Kasumi-1 (cell line): ENCODE measurements at places on chromosomes 7 and 10.

- DNase-seq = no peak
These were observed 9.9 kb upstream of the DOCK1 start for GRCh38 chr10:126895214-126895781.

GRCh38 chr10:127041552-127041951 is 136.3 kb downstream of the DOCK1 start:
- DNase-seq = no peak

- DNase-seq = no peak
These were observed 32.4 kb upstream of the LBX1 start for GRCh38 chr10:101261702-101262101.

DNA sequence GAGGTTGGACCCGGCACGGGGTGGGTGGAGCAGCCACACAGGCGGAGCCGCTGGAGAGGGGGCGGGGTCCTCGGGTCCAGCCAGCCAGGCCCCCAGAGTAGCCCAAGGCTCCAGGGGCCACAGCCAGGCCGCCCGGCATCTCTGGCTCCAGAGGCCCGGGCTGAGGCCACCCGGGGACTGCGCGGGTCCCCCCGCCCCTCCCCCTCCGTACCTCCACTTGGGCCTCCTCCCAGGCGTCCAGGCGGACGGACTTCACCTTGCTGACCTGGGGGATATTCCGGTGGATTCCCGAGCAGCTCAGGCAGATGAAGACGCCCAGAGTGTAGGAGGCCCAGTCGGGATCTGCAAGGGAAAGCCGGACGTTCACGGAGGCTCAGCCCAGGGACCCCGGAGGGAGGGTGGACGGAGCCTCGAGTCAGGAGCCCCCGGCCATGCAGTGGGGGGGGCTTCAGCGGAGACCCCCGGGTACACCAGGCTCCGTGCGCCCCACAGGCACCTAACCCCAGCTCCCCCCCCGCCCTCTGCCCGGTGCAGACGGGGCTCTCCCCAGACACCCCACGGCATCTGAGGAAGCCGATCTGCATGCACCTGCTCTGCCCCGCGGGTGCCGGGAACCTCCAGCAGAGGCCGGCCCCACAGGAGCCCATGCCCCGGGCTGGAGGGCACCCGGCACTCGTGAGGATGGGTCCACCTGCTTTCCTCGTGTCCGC is 19.2 kb downstream of the ADAP1 start:
- DNase-seq = no peak

GRCh38 chr10:88545359-88545758 is 37.8 kb downstream of the RNLS start:
- DNase-seq = no peak

GRCh38 chr7:94848531-94848930 is 58.9 kb upstream of the PPP1R9A start:
- no peak for DNase-seq

DNA sequence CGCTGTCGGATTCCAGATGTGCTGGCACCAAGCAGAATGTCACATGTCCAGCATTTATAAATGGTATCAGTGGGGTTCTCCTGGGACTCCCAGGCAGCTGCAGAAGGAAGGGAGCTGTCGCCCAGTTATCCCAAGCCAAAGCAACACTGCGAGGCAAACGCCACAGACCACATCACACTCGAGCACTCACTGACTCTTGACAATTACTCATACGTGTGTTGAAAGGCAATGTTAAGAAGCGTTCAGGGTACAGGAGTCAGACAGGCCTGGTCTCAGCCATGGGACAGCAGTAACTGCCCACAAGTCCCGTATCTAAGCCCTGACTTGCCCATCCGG is 113.4 kb downstream of the DIP2C start:
- no peak for DNase-seq

- DNase-seq = no peak
These were observed 136.8 kb downstream of the MDFIC start for GRCh38 chr7:115058726-115059125.

- DNase-seq = no peak
These were observed 79.6 kb downstream of the LARP4B start for GRCh38 chr10:851901-852300.

GRCh38 chr7:155893664-155894063 is 81.4 kb upstream of the SHH start:
- DNase-seq = no peak

GRCh38 chr10:61160253-61160652 is 216.3 kb upstream of the RHOBTB1 start:
- DNase-seq = no peak

GRCh38 chr7:123285076-123285700 is 85.4 kb upstream of the SLC13A1 start:
- DNase-seq = no peak

DNA sequence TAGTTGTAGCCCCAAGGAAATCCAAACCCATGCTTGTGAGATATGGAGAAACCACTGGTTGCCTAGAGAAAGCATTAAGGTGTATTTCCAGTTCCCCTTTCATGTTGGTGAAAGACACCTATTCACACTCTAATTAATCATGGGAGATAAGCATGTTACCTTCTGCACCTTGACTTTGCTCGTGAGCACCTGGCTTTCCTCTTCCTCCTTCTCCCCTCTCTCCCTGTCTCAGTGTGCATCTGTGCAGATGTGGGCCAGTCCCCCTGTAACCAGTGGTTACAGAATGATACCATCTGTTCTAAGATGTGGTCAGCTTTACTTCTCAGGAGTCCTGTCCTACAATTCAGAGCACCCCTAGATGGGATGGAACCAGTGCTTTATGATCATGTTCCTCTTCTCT is 160.6 kb downstream of the LCOR start:
- no peak for DNase-seq

GRCh38 chr10:14325325-14325955 is 5.3 kb downstream of the FRMD4A start:
- DNase-seq = peak; percentile 83

- no peak for DNase-seq
These were observed 995 bp upstream of the PARD3 start for GRCh38 chr10:34816085-34816496.

DNA sequence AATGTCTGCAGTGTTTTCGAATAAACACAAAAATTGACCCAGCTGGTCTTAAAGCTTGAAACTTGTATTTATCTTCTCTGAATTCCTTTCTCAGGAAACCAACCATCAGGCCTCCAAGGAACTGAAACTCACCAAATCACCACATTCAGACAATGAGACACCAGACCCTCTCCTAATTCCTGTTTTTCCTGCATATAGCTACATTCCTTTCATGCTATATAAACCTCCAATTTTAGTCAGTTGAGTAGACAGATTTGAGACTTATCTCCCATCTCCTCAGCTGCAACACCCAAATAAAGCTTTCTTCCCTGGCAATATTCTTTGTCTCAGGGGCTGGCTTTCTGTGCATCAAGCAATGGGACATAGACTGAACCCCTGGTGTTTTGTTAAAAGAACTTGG is 317.0 kb downstream of the CACNA2D1 start:
- no peak for DNase-seq

DNA sequence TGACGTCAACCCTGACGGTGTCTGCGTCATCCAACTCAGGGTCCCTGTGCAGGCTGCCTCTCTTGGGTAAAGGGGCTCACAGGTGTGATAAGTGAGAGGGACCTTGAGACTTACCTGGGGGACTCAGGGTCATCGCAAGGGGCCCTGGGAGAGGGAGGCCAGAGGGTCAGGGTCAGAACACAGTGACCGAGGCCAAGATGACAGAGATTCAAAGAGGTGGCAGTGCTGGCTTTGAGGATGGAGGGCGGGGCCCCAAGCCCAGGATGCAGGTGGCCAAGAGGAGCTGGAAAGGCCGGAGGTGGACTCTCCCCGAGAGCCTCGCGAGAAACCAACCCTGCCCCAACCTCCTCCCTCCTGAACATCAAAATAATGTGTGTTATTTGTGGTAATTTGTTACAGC is 165.2 kb upstream of the PPP2R2D start:
- no peak for DNase-seq

DNA sequence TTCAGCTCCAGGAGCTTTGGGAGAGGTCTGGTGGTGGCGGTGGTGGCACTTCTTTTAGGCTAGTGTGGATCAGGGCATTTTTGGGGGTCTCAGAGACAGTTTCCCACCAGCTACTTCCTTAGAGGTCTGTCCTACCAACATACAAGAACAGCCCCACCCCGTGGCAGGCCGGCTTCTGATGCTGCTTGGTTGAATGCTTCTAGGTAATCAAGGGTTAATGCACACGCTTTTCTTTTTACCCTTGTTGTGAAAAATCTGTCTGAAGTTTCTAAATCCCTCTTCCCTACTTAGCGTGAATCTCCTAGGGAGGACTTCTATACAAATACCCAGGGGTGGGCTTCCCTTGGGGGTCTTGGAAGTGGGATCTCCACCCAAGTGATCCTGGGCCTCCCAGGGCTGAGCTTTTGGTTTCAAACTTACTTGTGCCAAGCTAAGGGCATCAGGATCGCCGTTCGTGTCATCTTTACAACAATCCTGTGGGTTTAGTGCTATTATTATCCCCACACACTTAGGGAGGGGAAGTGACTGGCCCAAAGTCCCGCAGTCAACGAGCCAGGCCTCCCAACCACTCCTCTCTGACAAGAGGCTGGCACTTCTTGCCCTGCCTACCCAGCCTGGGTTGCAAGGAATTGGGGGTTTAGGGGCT is 1.7 kb downstream of the SH2B2 start:
- peak; percentile 18 for DNase-seq

- no peak for DNase-seq
These were observed 4.4 kb downstream of the TBX20 start for GRCh38 chr7:35249537-35249907.

DNA sequence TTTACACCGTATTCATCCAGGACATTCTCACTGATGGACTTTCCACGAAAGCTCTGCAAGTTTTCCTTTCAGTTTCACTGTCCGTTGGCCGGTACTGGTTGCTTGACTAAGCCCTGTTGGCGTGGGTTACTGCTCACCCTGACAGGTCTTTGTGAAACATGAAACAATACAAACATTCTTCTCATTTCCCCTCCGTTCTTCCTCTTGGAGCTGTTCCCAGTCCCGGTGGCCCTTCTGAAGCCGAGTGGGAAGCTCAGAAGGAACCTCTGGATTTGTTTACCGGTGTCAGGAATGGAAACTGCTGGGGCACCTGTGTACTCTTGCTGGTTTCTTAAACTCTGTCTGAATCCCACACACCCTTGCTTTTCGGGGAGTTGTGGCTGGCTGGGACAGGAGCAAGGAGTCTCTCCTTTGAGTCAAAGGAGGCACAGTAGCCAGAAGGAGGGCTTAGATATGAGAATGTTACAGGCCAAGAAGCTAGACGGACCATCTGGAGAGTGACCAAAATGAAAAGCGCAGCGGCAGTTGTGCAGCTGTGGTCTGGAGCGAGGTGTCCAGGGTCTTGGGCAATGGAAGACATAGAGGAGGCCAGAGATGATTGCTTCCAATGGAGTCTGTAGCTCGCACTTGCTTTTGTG is 45.7 kb downstream of the LYZL2 start:
- DNase-seq = no peak

- no peak for DNase-seq
These were observed 3.0 kb upstream of the SKIDA1 start for GRCh38 chr10:21528236-21529031.

GRCh38 chr10:31143331-31143935 is 111.8 kb upstream of the ZNF438 start:
- peak; percentile 28 for DNase-seq

GRCh38 chr7:4726566-4726965 is 44.5 kb downstream of the FOXK1 start:
- no peak for DNase-seq

DNA sequence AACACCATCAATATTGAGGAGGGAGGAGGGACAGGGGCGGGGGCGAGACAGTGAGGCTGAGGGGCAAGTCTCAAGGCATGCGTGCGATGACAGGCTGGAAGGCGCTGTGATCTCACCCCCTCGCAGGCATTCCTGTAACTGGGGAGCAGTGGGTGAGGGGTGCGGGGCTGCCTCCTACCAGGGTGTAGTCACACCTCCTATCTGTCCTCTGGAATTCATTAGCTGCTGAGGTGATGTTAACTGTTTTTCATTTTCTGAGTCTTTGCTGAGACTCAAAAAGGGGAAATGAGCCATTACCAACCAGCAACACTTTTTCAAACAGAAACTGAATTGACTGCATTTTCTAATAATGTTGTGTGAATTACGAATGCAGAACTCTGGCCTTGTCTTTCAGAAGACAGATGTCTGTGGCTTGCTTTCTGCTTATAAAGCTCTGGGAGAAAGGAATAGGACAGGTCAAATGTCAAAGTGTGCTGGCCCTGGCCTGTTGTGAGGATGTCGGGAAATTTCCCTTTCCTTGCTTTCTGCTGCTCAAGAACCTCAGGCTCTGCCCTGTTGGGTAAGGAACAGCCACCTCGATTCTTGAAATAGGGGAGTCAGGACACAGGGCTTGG is 23.7 kb upstream of the CDH23 start:
- no peak for DNase-seq

DNA sequence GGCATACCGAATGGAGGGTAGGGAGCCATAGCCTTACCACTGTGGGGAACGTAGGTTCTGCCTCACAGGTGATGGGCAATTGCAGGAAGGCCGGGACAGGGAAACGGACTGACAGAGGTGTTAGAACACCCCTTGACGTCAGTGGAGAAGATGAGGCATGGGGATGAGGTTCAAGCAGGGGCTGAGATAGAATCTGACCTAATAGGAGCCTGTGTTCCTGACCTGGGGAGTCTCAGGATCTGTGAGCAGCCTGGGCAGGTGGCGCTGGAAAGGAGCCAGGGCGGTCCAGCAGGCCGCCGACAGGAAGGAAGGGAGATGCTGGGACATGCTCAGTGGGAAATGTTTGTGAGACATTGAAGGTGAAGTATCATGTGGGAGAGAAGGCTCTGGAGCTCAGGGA is 109.4 kb downstream of the WDFY4 start:
- DNase-seq = no peak

DNA sequence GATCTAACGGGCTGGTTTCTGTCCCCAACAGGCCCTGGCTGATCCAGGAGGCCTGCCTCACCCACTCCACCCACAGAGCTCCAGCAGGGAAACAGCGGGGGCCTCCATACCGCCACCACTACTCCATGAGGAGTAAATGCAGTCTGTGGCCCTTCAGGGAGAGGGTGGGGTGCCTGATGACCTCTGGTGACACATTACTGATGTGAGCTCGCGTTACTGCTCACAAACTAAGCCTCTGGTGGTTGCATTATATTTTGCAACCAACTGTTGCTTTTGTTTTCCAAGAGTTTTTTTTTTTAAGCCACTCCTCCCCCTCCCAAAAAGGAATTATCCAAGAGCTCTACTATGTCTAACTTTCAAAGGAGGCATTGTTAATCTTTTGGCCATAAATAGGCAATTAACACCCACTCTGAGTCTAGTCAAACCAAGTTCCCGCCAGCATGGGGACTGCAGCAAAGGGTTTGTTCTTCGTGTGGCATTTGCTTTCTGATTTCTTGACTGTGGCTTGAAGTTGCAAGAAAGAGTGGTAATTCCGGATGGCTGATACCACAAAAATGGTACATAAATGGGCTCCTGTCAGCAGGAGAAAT is 72.6 kb downstream of the FAM53B start:
- DNase-seq = peak; percentile 44

- DNase-seq = no peak
These were observed 52.1 kb upstream of the LMTK2 start for GRCh38 chr7:98054585-98054984.

- DNase-seq = no peak
These were observed 103.5 kb downstream of the SND1 start for GRCh38 chr7:127755521-127755920.

DNA sequence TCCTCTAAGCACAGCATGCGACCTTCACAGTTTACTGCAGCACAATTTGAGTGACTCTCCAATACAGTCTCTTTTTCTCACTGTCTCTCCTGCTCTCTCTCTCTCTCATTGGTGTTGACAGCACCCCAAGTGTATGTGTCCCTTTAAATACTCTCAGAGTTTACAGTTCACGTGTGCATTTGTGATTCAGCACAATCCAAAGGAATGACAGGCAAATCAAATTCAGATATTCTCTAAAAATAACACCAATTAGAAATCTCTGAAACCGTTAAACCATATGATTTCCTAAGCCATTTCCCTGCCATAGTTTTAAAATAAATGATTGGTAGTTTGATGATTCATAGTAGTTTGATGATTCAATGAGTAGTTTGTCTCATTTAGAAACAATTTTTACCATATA is 104.0 kb upstream of the GAD2 start:
- DNase-seq = no peak
